ENCODE measurements at places on chromosomes 3 and 15. TPM values are rescaled to one million over a fixed set of nuclear protein-coding genes. Genes with fewer than 3 reads are reported as not detected.

GRCh38 chr3:156474560-156475389, 80.1 kb downstream of the SSR3 start:
- H3K27me3 ChIP-seq = no peaks in the 10 kb centered on the region
- no peaks in the 10 kb centered on the region for H3K4me1 ChIP-seq
- no peak overlapping the region for H3K27ac ChIP-seq
- H3K4me3 ChIP-seq = no peak overlapping the region
- no peaks in the 10 kb centered on the region for H3K36me3 ChIP-seq

GRCh38 chr3:117706037-117706436, 996.5 kb downstream of the TUSC7 start:
- peak; percentile 24 for DNase-seq
- no peak overlapping the region for H3K27ac ChIP-seq
- no peaks in the 10 kb centered on the region for H3K36me3 ChIP-seq
- no peak overlapping the region for H3K4me3 ChIP-seq

GRCh38 chr3:120263792-120264191, 21.2 kb downstream of the GPR156 start:
- H3K4me3 ChIP-seq = no peak overlapping the region
- DNase-seq = no peak
- no peaks in the 10 kb centered on the region for H3K4me1 ChIP-seq
- no peaks in the 10 kb centered on the region for H3K27me3 ChIP-seq

Gene EFHB
- total RNA-seq = not detected

- H3K27ac ChIP-seq = no peak overlapping the region
- H3K4me3 ChIP-seq = no peak overlapping the region
- no peaks in the 10 kb centered on the region for H3K36me3 ChIP-seq
- H3K4me1 ChIP-seq = peaks cover 63% of the 10 kb centered on the region
- DNase-seq = no peak
- H3K27me3 ChIP-seq = no peaks in the 10 kb centered on the region
These were observed 168.8 kb downstream of the ECT2 start for GRCh38 chr3:172919297-172919683.

GRCh38 chr3:167830007-167830406, 94.5 kb downstream of the SERPINI1 start:
- H3K4me1 ChIP-seq = no peaks in the 10 kb centered on the region
- H3K4me3 ChIP-seq = no peak overlapping the region
- no peak overlapping the region for H3K27ac ChIP-seq

Gene TPRA1
- 46.4 TPM for total RNA-seq

DNA sequence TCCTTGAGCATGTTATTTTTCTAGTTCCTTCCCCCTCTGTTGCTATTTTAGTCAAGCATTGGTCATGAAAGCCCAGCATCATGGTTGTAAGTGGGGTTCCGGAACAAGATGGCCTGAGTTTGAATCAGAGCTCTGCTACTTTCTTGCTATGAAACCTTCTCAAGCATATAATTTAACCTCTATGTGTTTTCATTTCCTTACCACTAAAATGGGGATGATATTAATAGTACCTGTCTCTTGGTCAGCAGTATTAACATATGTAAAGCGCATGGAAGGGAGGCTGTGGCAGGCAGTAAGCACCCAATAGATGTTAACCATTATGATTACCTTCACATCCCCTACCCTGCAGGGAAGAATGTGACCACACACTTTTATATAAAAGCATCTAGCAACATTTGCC, 14.3 kb upstream of the SPRED1 start:
- no peaks in the 10 kb centered on the region for H3K27me3 ChIP-seq
- no peaks in the 10 kb centered on the region for H3K36me3 ChIP-seq
- H3K27ac ChIP-seq = no peak overlapping the region

Gene LZTFL1
- 3.8 TPM for total RNA-seq

Gene ABHD17C
- total RNA-seq = 6.7 TPM

DNA sequence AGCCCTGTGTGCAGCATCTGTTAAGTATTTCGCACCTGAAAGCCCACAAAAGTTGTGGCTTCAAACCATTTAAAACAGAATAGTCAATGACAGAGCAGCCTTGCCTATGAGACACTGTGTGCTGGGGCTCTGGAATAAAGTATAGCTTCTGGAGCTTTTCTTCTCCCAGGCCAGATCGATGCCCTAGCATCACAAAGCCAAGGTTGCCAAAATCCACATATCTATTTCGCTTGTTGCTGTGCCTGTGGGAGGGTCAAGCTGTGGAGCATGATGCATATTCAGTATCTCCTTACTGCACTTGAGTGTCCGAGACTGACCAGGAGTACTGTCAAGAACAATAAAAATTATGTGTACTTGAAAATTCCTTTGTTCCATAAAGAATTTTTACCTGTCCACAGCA, 7.6 kb downstream of the PLOD2 start:
- peak overlapping the region; percentile 21 for H3K27ac ChIP-seq
- H3K4me3 ChIP-seq = no peak overlapping the region
- H3K36me3 ChIP-seq = no peaks in the 10 kb centered on the region
- H3K27me3 ChIP-seq = no peaks in the 10 kb centered on the region
- H3K4me1 ChIP-seq = peaks cover 79% of the 10 kb centered on the region

GRCh38 chr15:31605467-31605931, 278.9 kb downstream of the KLF13 start:
- peaks cover 19% of the 10 kb centered on the region for H3K4me1 ChIP-seq
- no peak for DNase-seq
- H3K27me3 ChIP-seq = no peaks in the 10 kb centered on the region
- H3K4me3 ChIP-seq = no peak overlapping the region
- no peak overlapping the region for H3K27ac ChIP-seq

GRCh38 chr15:61489571-61489970, 260.5 kb upstream of the RORA start:
- H3K27me3 ChIP-seq = no peaks in the 10 kb centered on the region
- H3K27ac ChIP-seq = no peak overlapping the region
- no peaks in the 10 kb centered on the region for H3K36me3 ChIP-seq
- no peak overlapping the region for H3K4me3 ChIP-seq

- H3K4me1 ChIP-seq = no peaks in the 10 kb centered on the region
- no peak for DNase-seq
- no peaks in the 10 kb centered on the region for H3K27me3 ChIP-seq
- no peak overlapping the region for H3K4me3 ChIP-seq
- H3K36me3 ChIP-seq = no peaks in the 10 kb centered on the region
These were observed 1013.3 kb downstream of the TUSC7 start for GRCh38 chr3:117722856-117723255.

DNA sequence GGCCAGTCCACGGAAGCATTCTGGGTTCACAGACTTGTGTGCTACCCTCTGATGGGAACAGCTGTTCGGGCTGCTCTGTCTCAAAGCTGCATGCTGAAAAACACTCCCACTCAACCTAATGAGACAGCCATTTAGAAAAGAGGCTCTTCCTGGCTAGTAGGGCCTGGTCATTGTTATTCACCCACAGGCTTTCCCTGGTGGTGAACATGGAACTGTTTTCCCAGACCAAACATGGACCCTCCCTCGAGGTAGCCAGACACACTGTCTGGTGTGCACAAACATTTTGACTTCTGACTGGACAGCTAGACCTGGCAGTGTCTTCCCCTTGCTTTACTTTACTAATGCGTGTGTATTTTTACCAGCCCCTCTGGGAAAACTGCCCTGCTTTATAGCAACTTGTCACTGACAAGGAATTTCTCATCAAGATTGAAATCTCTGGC, 39.0 kb downstream of the MECOM start:
- no peak overlapping the region for H3K4me3 ChIP-seq
- H3K4me1 ChIP-seq = peaks cover 82% of the 10 kb centered on the region
- no peak for DNase-seq
- peak overlapping the region; percentile 24 for H3K27ac ChIP-seq

- H3K4me1 ChIP-seq = peaks cover 8% of the 10 kb centered on the region
- H3K36me3 ChIP-seq = no peaks in the 10 kb centered on the region
These were observed 4.1 kb upstream of the COX17 start for GRCh38 chr3:119681279-119681678.

GRCh38 chr15:101153801-101154656, 97.8 kb downstream of the CHSY1 start:
- no peaks in the 10 kb centered on the region for H3K27me3 ChIP-seq
- no peak for DNase-seq
- no peak overlapping the region for H3K4me3 ChIP-seq
- H3K27ac ChIP-seq = no peak overlapping the region

DNA sequence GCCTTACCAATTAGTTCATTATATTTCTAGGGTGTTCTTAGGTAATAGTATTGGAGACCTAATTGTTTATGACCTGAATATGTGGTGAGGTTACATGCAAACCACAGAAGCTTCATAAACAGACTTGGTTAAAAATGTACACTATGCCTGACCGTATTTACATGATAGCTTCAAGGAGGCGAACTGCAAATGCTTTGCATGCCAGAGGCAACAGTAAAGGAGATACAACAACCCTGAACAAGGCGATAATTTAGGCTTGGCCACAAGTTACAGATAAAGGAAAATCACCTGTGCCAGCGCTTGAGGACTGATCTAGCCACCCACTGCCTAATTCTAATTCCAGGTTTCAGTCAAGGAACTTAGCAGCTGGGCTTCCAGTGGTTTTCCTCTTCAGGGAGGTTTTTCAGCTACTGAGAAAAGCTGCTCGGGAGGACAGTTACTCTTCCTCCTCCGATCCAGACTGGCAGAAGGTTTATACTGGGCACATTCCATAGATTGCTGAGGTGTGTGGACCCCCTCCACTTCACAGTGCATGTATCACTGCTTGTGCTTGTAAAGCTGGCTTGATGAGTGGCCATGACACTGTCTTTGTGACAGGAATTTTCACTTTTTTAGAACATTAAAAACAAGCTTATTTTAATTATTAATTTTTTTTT, 95.6 kb downstream of the DHX36 start:
- no peaks in the 10 kb centered on the region for H3K27me3 ChIP-seq
- peaks cover 22% of the 10 kb centered on the region for H3K36me3 ChIP-seq
- peaks cover 8% of the 10 kb centered on the region for H3K4me1 ChIP-seq

- no peak overlapping the region for H3K27ac ChIP-seq
- peak; percentile 49 for DNase-seq
- no peak overlapping the region for H3K4me3 ChIP-seq
- H3K27me3 ChIP-seq = no peaks in the 10 kb centered on the region
- peaks cover 5% of the 10 kb centered on the region for H3K4me1 ChIP-seq
These were observed 47.6 kb upstream of the ATP1B3 start for GRCh38 chr3:141828890-141829289.

- no peak overlapping the region for H3K27ac ChIP-seq
- no peaks in the 10 kb centered on the region for H3K27me3 ChIP-seq
- H3K36me3 ChIP-seq = no peaks in the 10 kb centered on the region
These were observed 1079.5 kb downstream of the IGSF11 start for GRCh38 chr3:117955196-117955595.

Gene TCTA
- 39.8 TPM for total RNA-seq

- peaks cover 16% of the 10 kb centered on the region for H3K36me3 ChIP-seq
- DNase-seq = no peak
- H3K4me3 ChIP-seq = no peak overlapping the region
- H3K27me3 ChIP-seq = no peaks in the 10 kb centered on the region
- peak overlapping the region; percentile 54 for H3K27ac ChIP-seq
These were observed 17.6 kb downstream of the EXOSC7 start for GRCh38 chr3:44993471-44994205.

DNA sequence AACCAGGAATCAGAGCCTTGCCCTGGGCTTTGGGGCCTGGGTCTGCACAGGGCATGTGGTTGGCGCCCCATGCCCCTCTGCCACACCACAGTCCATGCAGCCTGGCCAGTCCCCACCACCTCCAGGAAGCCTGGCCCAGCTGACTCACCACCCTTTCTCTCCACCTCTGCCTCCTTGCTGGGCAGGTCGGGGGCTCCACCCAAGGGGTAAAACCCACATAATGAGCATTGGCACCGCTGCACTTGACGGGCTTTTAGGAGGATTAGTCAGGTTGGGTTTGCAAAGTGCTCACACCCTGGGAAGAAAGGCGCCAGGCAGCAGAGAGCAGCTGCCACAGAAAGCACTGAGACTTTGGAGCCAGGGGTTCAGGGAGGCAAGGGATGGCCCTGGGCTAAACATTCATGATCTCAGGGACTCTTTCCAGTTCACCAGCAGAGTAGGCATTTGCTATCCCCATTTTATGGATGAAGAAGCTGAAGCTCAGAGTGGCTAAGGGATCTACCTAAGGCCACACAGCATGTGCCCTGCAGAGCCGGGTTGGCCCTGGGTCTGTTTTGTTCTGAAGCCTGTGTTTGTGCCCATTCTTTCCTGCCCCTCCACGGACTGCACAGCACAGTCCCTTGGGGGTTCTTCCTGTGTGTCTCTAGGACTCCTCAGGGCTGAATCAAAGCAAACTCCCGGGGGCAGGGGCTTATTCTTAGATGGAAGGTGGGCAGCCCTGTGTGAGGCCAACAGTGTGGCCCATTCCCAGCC, 113.4 kb downstream of the ETFA start:
- peak overlapping the region; percentile 16 for H3K27ac ChIP-seq
- H3K4me3 ChIP-seq = no peak overlapping the region
- peak; percentile 69 for DNase-seq
- peaks cover 9% of the 10 kb centered on the region for H3K36me3 ChIP-seq
- H3K4me1 ChIP-seq = peaks cover 67% of the 10 kb centered on the region
- peaks cover 2% of the 10 kb centered on the region for H3K27me3 ChIP-seq

- no peaks in the 10 kb centered on the region for H3K36me3 ChIP-seq
- H3K4me3 ChIP-seq = no peak overlapping the region
- H3K27ac ChIP-seq = no peak overlapping the region
- peaks cover 50% of the 10 kb centered on the region for H3K4me1 ChIP-seq
- no peak for DNase-seq
These were observed 29.5 kb downstream of the PIK3CA start for GRCh38 chr3:179177611-179178010.

Gene CA12
- total RNA-seq = 58.8 TPM

DNA sequence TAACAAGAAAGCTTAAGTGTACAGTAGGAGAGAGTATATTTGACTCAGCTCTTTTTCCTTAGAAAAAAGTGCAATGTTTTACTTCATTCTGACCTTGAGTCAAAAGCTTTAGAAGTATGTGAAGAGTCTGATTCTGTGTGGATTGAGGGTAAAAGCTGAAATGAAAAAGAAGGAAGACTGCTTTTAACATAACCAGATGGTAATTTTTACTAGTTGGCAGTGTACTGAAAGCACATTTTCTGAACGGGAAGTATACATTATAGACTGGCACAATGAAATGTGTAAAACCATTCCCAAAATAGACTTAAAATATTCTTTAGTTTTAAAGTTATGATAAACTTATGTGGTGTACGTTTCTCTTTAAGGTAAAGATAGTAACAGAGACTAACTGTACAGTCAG, 197.8 kb upstream of the ZNF717 start:
- no peaks in the 10 kb centered on the region for H3K27me3 ChIP-seq
- DNase-seq = no peak
- no peaks in the 10 kb centered on the region for H3K4me1 ChIP-seq
- H3K27ac ChIP-seq = no peak overlapping the region

- no peak overlapping the region for H3K27ac ChIP-seq
- H3K36me3 ChIP-seq = no peaks in the 10 kb centered on the region
- no peaks in the 10 kb centered on the region for H3K4me1 ChIP-seq
- no peak for DNase-seq
- H3K27me3 ChIP-seq = no peaks in the 10 kb centered on the region
- no peak overlapping the region for H3K4me3 ChIP-seq
These were observed 94.7 kb downstream of the OCA2 start for GRCh38 chr15:28004143-28005003.

GRCh38 chr3:99199021-99199420, 297.5 kb upstream of the DCBLD2 start:
- H3K4me1 ChIP-seq = no peaks in the 10 kb centered on the region
- H3K27ac ChIP-seq = no peak overlapping the region
- no peak overlapping the region for H3K4me3 ChIP-seq
- DNase-seq = no peak

Gene ANKUB1
- total RNA-seq = not detected
